ENCODE measurements at places on chromosomes 1 and 21. TPM values are rescaled to one million over a fixed set of nuclear protein-coding genes. Genes with fewer than 3 reads are reported as not detected.

Gene CDC14A
- 11.9 TPM for total RNA-seq

Gene INSRR
- total RNA-seq = 0.35 TPM

Gene CRNN
- not detected for total RNA-seq

Gene TP53BP2
- total RNA-seq = 45.9 TPM

DNA sequence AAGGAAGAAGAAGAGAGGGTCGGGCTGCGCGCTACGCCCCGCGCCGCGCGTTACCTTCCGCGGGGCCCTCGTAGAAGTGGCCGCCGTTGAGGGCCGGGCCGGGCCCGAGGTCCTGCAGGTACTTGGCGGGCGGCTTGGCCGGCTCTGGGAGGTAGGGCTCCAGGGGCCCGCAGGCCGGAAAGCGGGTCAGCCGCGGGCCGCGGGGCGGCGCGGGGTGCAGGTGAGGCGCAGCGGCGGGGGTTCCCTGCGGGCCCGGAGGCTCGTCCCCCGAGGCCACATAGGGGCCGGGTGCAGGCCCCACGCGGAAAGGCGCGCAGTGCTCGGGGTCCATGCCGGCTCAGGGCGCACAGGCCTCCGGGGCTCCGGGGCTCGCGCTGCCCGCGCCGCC lies 196 bp downstream of the ALX3 start:
- H3K27me3 ChIP-seq = peaks cover 53% of the 10 kb centered on the region
- no peak overlapping the region for H3K4me3 ChIP-seq

DNA sequence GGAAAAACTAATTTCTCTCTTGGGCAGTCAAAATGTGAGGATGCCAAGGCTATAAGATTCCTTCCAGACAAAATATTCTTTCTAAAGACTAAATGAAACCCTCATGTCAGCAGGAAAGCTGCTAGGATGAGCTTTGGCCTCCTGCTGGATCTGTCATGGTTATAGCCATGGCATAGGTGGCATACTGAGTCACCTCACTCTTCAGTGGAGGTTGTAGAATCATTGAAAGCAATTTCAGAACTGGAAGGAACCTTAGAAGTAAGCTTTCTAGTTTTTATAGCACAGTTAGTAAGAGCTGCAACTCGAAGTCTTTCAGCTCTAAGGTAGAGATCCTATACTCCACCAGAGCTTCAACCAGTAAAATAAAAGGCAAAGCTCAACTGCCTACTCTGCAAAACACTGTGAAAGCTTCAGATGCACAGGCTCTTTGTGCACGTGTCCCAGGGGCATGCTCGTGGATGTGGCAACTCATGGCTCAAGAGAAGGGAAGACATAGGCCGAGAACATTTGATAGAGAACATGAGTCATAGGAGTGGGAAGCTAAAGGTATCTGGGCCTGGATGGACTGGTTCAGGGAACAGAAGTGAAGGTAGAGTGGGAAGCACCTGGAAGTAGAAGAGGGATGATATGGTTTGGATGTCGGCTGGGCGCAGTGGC lies 5.8 kb downstream of the AVPR1B start:
- no peaks in the 10 kb centered on the region for H3K36me3 ChIP-seq
- DNase-seq = no peak
- H3K27ac ChIP-seq = no peak overlapping the region
- H3K4me3 ChIP-seq = no peak overlapping the region

- no peak for DNase-seq
- H3K4me1 ChIP-seq = peaks cover 5% of the 10 kb centered on the region
Observed at GRCh38 chr1:7127322-7128075, 342.2 kb downstream of the CAMTA1 start.

DNA sequence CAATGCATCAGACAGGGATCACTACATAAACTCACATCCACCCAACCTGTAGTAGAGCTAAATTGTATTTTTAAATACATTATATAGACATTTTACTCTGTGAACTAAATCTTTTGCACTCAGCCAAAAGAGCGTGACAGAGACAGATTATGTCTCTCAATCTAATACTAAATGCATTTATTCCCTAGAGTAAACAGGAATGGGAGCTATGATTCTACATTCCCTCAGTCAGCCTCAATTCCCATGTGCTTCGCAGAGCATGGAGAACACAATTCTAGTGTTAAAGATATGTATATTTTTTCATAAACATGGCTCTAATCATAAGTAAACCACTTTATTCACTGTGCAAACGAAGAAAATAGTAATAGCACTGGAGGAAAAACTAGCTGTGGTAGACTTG lies 16.5 kb downstream of the PIGK start:
- no peaks in the 10 kb centered on the region for H3K27me3 ChIP-seq
- no peak overlapping the region for H3K4me3 ChIP-seq
- H3K4me1 ChIP-seq = no peaks in the 10 kb centered on the region
- no peak overlapping the region for H3K27ac ChIP-seq
- no peaks in the 10 kb centered on the region for H3K36me3 ChIP-seq

GRCh38 chr1:214532070-214532469 lies 19.3 kb downstream of the PTPN14 start:
- H3K36me3 ChIP-seq = no peaks in the 10 kb centered on the region
- no peak for DNase-seq
- H3K27ac ChIP-seq = no peak overlapping the region
- no peaks in the 10 kb centered on the region for H3K27me3 ChIP-seq
- H3K4me1 ChIP-seq = no peaks in the 10 kb centered on the region

DNA sequence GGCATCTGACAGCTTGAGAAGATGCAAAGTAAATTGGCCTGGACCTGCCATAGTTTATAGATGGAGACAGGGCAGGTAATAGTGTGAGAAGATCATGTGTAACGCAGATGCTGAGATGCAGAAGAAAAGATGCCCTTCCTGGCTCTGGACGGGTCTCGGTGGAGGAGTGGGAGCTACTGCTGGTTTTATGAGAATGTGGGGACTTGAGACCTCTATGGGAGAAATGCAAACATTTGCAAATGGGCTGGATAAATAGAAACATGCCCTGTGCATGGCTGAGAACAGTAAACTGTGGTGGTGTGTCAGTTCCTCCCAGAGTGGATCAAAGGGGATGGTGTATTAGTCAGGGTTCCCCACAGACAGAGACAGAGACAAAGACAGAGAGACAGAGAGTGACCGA lies 21.9 kb downstream of the UBASH3A start:
- H3K27ac ChIP-seq = no peak overlapping the region
- H3K27me3 ChIP-seq = no peaks in the 10 kb centered on the region
- no peak for DNase-seq
- no peak overlapping the region for H3K4me3 ChIP-seq
- H3K36me3 ChIP-seq = no peaks in the 10 kb centered on the region
- H3K4me1 ChIP-seq = no peaks in the 10 kb centered on the region

GRCh38 chr1:43655953-43656352 lies 6.0 kb downstream of the KDM4A start:
- H3K4me1 ChIP-seq = peaks cover 2% of the 10 kb centered on the region
- H3K27me3 ChIP-seq = no peaks in the 10 kb centered on the region
- no peak for DNase-seq

DNA sequence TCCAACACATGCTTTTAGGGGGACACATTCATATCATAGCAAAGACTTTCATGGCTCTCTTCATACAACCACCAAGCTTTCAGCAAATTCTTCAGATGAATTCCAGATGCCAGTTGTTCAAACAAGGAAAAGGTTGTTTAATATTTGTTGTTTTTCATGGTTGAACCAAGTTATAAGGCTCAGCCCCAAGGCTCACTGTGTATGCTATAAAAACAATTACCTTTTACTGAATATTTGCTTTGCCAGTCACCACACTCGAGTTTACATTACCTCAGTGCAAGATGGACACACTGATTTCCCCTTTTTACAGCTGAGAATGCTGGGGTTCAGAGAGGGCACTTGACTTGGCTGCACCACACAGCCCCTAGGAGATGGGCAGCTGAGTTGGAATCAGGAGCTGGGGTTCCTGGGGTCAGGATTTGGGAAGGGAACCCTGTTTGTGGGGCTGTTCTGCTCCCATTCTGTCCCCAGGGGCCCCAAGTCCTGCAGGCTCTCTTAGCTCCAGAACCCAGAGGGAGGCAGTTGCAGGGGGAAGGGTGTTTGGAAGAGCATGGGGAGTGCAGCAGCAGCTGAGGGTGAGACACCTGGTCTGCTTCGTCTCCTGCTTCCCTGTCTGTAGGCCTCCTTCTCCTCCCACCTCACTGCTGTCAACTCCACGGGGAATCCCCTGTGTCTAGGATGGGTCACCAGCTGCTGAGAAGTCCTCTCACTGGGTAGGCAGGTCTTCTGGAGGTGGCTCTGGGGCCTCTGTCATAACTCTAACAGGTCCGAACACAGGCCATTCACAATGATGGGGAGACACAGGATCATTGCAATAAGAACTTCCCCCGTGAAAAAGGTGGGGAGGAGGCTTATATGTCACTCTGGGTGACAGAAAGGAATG lies 12.8 kb upstream of the TMPRSS2 start:
- no peaks in the 10 kb centered on the region for H3K27me3 ChIP-seq
- no peak for DNase-seq
- no peak overlapping the region for H3K4me3 ChIP-seq
- no peaks in the 10 kb centered on the region for H3K4me1 ChIP-seq
- H3K27ac ChIP-seq = peak overlapping the region; percentile 48

DNA sequence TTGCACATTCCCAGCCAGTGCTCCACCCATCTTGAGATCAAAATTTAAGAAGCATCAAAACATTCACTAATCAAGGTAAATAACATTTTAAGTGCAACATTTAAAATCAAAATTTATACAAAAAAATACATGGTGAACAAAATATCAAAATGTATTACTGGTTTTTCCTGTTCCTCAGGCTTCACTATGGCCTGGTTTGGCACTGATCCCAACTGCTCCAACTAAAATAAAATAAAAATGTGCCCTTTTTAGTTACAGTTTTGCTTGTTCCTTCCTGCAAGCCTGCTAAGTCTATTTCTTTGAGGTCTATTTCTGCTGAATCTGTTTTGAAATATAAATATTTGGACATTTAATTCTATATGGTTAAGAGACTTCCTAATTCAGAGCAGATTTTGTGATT lies 54.9 kb downstream of the ADAMTS1 start:
- H3K36me3 ChIP-seq = no peaks in the 10 kb centered on the region
- no peaks in the 10 kb centered on the region for H3K27me3 ChIP-seq
- DNase-seq = no peak
- H3K27ac ChIP-seq = no peak overlapping the region
- H3K4me1 ChIP-seq = no peaks in the 10 kb centered on the region

DNA sequence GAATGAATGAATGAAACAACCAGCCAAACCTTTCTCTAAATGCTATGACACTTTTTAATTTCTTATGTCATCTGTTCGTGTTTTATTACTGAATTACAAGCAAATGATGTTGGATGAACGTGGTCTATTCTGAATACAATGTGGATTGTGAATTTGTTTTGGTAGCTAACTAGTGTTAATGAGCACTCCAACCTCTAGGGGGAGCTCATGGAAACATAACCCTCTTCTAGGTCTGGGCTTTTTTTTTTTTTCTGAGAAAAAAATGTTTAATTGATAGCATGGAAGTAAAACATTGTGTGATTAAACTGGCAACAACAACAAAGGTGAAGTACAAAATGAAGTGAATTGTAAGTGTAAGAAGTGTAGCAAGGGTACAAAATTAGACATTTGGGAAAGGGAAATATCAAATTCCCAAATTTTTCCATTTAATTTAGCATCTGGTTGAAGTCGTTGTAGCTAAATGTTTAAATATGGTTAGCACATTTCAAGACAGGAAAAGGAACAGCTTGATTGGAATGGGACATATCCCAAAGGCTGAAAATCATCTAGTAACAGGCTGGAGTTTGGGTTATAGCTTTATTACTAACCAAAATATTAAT lies 42.6 kb upstream of the PTGS2 start:
- H3K4me1 ChIP-seq = no peaks in the 10 kb centered on the region
- no peak overlapping the region for H3K27ac ChIP-seq
- no peaks in the 10 kb centered on the region for H3K36me3 ChIP-seq
- no peak overlapping the region for H3K4me3 ChIP-seq
- no peak for DNase-seq

DNA sequence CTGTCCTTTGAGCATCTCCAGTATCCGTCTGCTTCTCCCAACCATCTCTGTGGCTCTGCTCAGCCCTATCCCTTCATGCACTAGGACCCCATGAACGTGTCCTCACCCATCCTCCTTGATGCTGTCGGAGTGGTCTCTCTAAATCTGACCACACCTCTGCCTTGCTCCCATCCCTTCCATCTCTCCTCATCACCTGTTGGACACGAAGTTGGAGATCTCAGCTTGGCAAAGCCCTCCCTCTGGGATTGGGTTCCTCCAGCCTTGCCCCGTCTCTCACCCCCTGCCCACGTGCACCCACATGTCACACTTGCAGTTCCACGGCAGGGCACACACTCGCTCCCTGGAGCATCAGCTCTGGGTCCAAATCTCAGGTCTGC lies 135.7 kb downstream of the ACTL8 start:
- no peaks in the 10 kb centered on the region for H3K27me3 ChIP-seq
- H3K4me3 ChIP-seq = no peak overlapping the region
- H3K27ac ChIP-seq = no peak overlapping the region
- peaks cover 5% of the 10 kb centered on the region for H3K4me1 ChIP-seq

DNA sequence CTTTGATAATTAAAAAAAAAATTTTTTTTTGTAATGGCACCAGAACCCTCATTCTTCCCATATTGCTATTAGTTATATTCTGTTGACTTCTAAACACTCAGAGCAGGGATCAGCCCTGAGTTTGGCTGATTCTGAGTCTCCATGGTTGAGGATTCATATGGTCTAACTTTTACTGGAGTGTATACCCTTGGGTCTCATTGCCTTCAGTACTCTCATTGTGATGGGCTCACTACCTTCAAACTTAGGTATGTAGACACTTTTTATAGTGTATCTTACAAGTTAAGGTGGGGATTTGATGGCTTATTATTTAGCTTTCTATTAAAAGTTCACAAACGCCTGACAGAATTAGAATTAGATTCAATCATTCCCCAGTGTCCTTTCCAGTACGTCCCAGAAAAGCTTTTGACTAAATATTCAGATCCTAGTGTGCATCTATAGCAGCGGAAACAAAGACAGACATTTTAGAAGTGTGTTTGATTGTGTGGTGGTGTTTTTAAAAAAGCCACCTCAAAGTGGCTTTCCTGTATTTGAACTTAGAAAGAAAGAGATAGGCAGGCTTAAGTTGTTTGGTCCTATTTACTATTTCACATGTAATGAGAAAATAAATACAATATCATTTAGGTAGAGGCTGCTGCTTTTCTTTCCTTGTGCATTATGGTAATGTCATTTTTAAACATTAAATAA lies 1.4 kb downstream of the MACF1 start:
- H3K27me3 ChIP-seq = no peaks in the 10 kb centered on the region
- H3K36me3 ChIP-seq = no peaks in the 10 kb centered on the region
- no peak for DNase-seq
- H3K27ac ChIP-seq = peak overlapping the region; percentile 89
- H3K4me3 ChIP-seq = no peak overlapping the region

GRCh38 chr1:215458104-215458503 lies 109.0 kb upstream of the KCTD3 start:
- H3K4me1 ChIP-seq = no peaks in the 10 kb centered on the region
- H3K27ac ChIP-seq = no peak overlapping the region
- no peak overlapping the region for H3K4me3 ChIP-seq
- no peaks in the 10 kb centered on the region for H3K36me3 ChIP-seq

GRCh38 chr1:65948609-65949229 lies 156.0 kb downstream of the PDE4B start:
- DNase-seq = no peak
- no peak overlapping the region for H3K4me3 ChIP-seq
- H3K27ac ChIP-seq = no peak overlapping the region
- H3K27me3 ChIP-seq = no peaks in the 10 kb centered on the region

- no peak for DNase-seq
- no peaks in the 10 kb centered on the region for H3K27me3 ChIP-seq
- no peaks in the 10 kb centered on the region for H3K4me1 ChIP-seq
- no peak overlapping the region for H3K27ac ChIP-seq
Observed at GRCh38 chr21:27078915-27079314, 112.0 kb upstream of the ADAMTS5 start.

GRCh38 chr21:42413500-42413899 lies 9.8 kb downstream of the UBASH3A start:
- H3K36me3 ChIP-seq = no peaks in the 10 kb centered on the region
- H3K27ac ChIP-seq = no peak overlapping the region
- H3K27me3 ChIP-seq = no peaks in the 10 kb centered on the region
- DNase-seq = no peak
